Left kidney (tissue), 8 donors: ENCODE measurements at places on chromosomes 16 and 17. TPM values are rescaled to one million over a fixed set of nuclear protein-coding genes. Genes with fewer than 3 reads are reported as not detected.

RHBDL1 gene
- 1.7 TPM for polyA plus RNA-seq

DNA sequence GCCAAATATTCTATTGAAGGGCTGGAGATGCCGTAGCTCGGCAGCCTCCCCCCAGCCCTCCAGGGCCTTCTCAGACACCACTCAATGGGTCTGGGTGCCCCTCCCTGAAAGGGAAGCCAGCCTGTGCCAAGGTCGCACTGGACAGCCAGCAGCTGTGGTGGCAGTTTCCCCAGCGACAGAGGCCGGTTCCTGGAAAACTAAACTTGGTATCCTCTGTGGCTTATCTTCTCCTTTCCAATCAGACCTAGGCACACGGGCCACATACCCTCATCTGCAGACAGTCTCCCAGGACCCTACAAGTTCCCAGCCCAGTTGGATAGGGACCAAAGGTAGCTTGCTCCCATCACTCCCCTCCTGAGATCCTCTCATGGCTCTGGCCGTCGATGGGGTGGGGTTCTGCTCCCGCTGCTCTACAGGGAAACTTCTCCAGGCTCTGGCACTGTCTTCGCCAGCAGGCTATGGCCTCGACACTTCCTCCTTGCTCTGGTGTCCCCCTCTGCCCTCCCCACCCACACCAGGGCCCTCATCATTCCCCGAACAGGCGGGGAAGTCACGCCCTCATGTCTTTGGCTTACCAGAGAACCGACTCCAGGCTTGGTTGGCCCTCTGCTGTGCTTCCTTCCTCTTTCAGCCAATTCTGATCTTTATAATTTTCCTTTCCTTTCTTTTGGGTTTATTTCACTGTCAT is 18.3 kb upstream of the IL21R start:
- no peak for DNase-seq

- no peak for DNase-seq
Measured at GRCh38 chr17:37567137-37567536, 42.1 kb downstream of the SYNRG start.

GRCh38 chr16:82331397-82331796 is 161.4 kb upstream of the MPHOSPH6 start:
- no peak for DNase-seq
